ENCODE measurements at places on chromosomes 1 and 21. TPM values are rescaled to one million over a fixed set of nuclear protein-coding genes. Genes with fewer than 3 reads are reported as not detected.

- H3K4me3 ChIP-seq: no peak overlapping the region
- no peak for DNase-seq
- H3K36me3 ChIP-seq: no peaks in the 10 kb centered on the region
- H3K4me1 ChIP-seq: peaks cover 19% of the 10 kb centered on the region
- no peaks in the 10 kb centered on the region for H3K27me3 ChIP-seq
These were observed 30.1 kb downstream of the RHEX start for GRCh38 chr1:206082831-206083695.

GRCh38 chr1:45035631-45036301 lies 23.7 kb downstream of the UROD start:
- H3K4me3 ChIP-seq: no peak overlapping the region
- DNase-seq: no peak
- H3K4me1 ChIP-seq: peaks cover 11% of the 10 kb centered on the region
- H3K27me3 ChIP-seq: no peaks in the 10 kb centered on the region

DNA sequence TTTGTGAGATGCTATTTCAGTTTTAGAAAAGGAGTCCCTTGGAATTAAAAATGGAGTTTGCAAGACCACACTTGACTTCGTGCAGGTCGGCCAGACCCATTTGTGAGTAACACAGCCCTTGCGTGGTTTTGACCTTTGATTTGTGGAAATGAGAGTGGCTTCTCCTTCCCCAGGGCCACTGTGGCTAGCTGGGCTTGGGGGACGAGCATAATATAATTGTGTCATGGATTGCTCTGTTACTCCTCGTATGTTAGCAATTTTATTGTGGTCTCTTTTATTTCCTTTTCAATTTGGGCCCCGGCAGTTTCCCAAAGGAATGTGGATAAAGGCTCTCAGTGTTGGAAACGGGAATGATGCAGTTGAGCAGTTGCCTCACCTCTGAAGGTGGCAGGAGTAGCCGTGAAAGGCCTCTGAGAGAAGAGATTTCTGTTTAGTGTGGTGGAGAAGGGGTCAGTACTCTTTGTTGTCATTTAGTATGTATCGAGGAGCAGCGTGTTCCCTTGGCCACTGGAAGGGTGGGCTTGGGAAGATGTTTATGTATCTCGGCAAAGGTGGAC lies 194.6 kb downstream of the PBX1 start:
- no peak overlapping the region for H3K4me3 ChIP-seq
- H3K4me1 ChIP-seq: no peaks in the 10 kb centered on the region
- DNase-seq: no peak
- no peaks in the 10 kb centered on the region for H3K27me3 ChIP-seq

DNA sequence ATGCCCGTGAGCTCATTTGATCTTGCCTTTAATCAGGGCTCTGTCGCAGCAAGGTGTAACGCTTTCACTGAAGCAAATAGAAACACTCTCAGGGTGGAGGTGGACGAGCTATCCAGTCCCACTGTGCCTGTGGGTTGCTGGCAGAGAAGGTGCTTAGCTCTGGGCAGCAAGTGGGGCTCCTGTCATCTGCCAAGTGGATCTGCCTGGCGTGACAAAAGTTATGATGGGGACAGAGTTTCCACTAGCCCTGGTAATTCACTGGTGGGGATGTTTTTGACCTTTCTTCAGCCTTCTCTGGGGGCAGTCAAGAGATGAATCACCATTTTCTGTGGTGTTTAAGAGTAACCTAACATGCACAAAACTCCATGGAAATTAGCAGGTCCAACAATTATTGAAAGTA lies 71.3 kb upstream of the EDEM3 start:
- H3K36me3 ChIP-seq: no peaks in the 10 kb centered on the region
- no peak for DNase-seq
- no peak overlapping the region for H3K4me3 ChIP-seq
- no peaks in the 10 kb centered on the region for H3K27me3 ChIP-seq

DNA sequence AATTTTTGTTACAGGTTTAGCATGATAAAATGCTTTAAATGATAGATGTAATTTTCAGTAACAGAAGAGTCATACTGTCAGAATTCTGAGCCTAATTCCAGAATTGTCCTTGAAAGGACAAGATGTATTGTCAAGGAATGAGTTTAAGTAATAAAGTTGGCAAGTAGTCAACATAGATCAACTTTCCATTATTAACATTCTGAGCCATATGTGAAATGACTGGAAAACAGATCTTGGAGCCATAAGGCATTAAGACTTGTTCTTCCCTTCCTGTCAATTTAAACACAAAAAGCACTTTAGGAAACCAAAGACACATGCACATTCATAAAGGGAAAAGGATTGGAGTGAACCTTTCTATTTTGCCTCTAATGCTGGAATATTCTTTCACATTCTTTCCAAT lies 107.0 kb downstream of the ODF2L start:
- no peaks in the 10 kb centered on the region for H3K27me3 ChIP-seq
- DNase-seq: no peak
- no peaks in the 10 kb centered on the region for H3K36me3 ChIP-seq
- no peak overlapping the region for H3K4me3 ChIP-seq
- H3K4me1 ChIP-seq: no peaks in the 10 kb centered on the region

GRCh38 chr1:147807405-147807804 lies 47.0 kb upstream of the GJA5 start:
- H3K27me3 ChIP-seq: no peaks in the 10 kb centered on the region
- no peaks in the 10 kb centered on the region for H3K4me1 ChIP-seq
- no peak for DNase-seq
- no peaks in the 10 kb centered on the region for H3K36me3 ChIP-seq
- H3K4me3 ChIP-seq: no peak overlapping the region

DNA sequence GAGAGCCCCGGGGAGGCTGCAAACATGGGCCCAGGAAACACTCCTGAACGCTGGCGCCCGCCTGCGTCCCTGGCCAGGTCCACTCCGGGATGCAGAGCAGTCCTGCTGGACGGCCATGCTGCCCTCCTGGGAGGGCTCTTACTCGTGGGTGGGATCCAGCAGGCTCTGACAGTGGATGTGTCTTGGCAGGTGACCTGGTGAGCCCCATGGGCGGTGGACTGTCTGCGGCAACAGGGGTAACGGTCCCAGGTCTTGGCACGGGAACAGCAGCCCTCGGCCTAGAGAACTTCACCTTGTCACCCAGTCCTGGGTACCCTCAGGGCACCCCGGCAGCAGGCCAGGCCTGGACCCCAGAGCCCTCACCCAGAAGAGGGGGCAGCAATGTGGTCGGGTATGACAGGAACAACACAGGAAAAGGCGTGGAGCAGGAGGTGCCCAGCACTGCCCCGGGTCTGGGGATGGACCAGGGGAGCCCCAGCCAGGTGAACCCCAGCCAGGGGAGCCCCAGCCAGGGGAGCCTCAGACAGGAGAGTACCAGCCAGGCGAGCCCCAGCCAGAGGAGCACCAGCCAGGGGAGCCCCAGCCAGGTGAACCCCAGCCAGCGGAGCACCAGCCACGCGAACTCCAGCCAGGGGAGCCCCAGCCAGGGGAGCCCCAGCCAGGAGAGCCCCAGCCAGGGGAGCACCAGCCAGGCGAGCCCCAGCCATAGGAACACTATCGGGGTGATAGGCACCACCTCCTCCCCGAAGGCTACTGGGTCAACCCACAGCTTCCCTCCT lies 39.8 kb downstream of the UMODL1 start:
- peaks cover 22% of the 10 kb centered on the region for H3K4me1 ChIP-seq
- no peak overlapping the region for H3K27ac ChIP-seq
- no peak overlapping the region for H3K4me3 ChIP-seq
- no peak for DNase-seq
- H3K27me3 ChIP-seq: peaks cover 20% of the 10 kb centered on the region

- H3K4me1 ChIP-seq: no peaks in the 10 kb centered on the region
- no peak overlapping the region for H3K27ac ChIP-seq
- H3K36me3 ChIP-seq: no peaks in the 10 kb centered on the region
These were observed 181.5 kb upstream of the HMGB4 start for GRCh38 chr1:33682371-33682770.

GRCh38 chr21:44402323-44403105 lies 49.1 kb downstream of the TRPM2 start:
- no peak overlapping the region for H3K4me3 ChIP-seq
- H3K27ac ChIP-seq: no peak overlapping the region
- DNase-seq: no peak
- H3K4me1 ChIP-seq: no peaks in the 10 kb centered on the region
- no peaks in the 10 kb centered on the region for H3K27me3 ChIP-seq

DNA sequence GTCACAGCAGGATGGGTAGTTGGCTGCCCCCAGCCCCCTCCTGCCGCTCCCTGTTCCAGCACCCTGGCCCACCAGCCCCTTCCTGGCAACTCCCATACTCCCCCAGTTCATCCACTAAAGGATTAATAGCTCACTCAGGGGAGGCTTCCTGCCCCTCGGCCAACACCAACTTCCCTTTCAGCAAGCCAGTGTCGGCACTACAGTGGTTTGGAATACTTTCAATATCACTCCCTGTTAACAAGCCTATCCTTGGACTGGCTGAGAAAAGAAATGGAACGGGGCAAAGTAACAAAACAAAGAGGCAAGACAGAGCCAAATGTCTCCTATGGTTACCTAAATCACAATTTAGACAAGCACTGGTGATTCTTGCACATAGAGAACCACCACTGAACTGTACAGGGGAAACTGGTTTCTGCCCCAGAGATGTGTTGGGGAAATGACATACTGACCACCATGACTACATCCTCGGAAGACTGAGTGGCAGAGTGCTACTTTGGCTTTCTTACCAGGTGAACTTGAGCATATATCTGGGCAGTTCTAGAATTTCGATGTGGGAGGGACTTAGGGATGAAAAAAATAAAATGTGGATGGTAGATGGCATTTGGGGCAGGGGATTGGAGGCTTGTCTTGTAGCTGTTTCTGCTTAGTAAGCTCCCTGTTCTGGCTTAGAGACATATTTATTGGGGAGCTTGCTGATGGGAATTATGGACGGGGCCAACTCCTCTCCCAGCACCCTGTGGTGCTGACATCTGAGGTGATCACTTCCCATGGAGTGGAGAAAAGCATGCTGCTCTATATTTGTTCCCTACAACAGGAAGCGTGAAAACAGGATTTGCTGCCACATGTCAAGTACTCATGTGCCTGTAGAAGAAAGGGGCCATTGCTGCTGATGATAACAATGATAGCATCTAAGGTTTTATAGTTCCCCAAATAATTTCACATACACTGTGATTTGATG lies 7.1 kb upstream of the CAPN2 start:
- DNase-seq: no peak
- no peak overlapping the region for H3K27ac ChIP-seq
- H3K4me1 ChIP-seq: peaks cover 4% of the 10 kb centered on the region

DNA sequence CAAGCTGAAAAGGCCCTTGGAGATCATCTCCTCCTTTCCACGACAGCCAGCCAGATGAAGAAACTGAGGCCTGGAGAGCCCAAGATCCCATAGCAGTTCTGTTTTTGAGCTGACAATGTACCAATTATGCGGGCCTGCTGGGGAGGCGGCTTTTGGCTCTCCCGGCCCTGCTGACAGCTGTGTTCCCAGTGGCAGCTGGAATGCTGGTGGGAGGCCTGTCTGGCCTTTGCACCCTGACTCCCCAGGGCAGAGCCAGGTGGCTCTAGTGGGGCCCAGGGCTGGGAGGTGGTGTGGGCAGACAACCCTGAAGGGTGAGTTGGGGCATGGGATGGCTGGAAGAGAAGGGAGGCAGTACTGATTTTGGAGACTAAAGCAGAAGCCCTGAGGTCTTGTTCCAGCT lies 30.7 kb upstream of the WASF2 start:
- H3K27ac ChIP-seq: no peak overlapping the region
- H3K4me3 ChIP-seq: no peak overlapping the region
- H3K27me3 ChIP-seq: peaks cover 4% of the 10 kb centered on the region
- no peaks in the 10 kb centered on the region for H3K36me3 ChIP-seq

- H3K36me3 ChIP-seq: peaks cover 80% of the 10 kb centered on the region
- H3K27ac ChIP-seq: no peak overlapping the region
- no peak overlapping the region for H3K4me3 ChIP-seq
- no peak for DNase-seq
These were observed 25.7 kb downstream of the LY9 start for GRCh38 chr1:160821627-160822026.

- no peaks in the 10 kb centered on the region for H3K27me3 ChIP-seq
- no peaks in the 10 kb centered on the region for H3K36me3 ChIP-seq
- no peak overlapping the region for H3K27ac ChIP-seq
- no peak for DNase-seq
- no peak overlapping the region for H3K4me3 ChIP-seq
These were observed 104.8 kb downstream of the HLX start for GRCh38 chr1:220983877-220984635.

DNA sequence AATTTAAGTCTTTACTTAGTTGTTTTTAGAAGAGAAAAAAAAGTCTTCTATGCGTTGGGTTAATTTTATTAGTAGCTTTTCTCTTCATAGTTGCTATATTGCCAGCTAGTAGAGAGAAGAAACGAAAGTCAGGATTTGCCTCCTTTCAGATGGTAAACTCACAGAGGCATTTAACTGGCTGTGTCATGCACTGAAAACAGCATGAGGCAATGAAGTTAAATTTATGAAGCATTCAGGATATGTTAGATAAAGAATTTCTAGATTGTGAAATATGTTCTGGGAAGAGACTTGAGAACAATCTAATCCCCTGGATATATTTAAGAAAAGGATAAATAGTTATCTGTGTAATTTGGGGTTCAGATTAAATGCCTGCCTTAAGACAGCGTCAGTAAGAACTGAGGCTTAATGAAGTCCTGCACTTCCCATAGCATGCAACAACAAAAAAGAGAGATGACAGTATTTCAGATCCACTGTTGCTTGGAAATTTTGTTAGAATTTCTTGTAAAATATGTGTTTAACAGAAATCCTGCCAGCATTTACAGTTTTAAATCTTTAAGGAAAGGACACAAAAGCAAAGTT lies 1.7 kb downstream of the ANGPTL1 start:
- peaks cover 14% of the 10 kb centered on the region for H3K36me3 ChIP-seq
- no peak for DNase-seq
- peaks cover 19% of the 10 kb centered on the region for H3K4me1 ChIP-seq
- no peaks in the 10 kb centered on the region for H3K27me3 ChIP-seq

- no peak overlapping the region for H3K4me3 ChIP-seq
- H3K27me3 ChIP-seq: no peaks in the 10 kb centered on the region
- H3K36me3 ChIP-seq: no peaks in the 10 kb centered on the region
- H3K27ac ChIP-seq: no peak overlapping the region
- DNase-seq: no peak
These were observed 1037.4 kb upstream of the TMPRSS15 start for GRCh38 chr21:19440792-19441655.

GRCh38 chr1:211788626-211789025 lies 41.9 kb downstream of the LPGAT1 start:
- H3K27ac ChIP-seq: no peak overlapping the region
- no peak for DNase-seq
- H3K4me1 ChIP-seq: no peaks in the 10 kb centered on the region
- peaks cover 43% of the 10 kb centered on the region for H3K36me3 ChIP-seq

GRCh38 chr1:76770979-76771378 lies 96.3 kb upstream of the ST6GALNAC5 start:
- no peak overlapping the region for H3K4me3 ChIP-seq
- H3K36me3 ChIP-seq: no peaks in the 10 kb centered on the region
- DNase-seq: no peak
- H3K4me1 ChIP-seq: no peaks in the 10 kb centered on the region

Gene LGALS8
- 38.0 TPM for polyA plus RNA-seq

Gene C1orf232
- polyA plus RNA-seq: not detected

Gene RRP15
- 1.3 TPM for polyA plus RNA-seq

Gene RASAL2
- polyA plus RNA-seq: 0.03 TPM

Gene HSD3B2
- not detected for polyA plus RNA-seq

Gene AKR1A1
- 163 TPM for polyA plus RNA-seq

Gene TEDDM1
- not detected for polyA plus RNA-seq

All from B cell (primary cell).